Ascending aorta (tissue), 2 donors: ENCODE measurements at places on chromosomes 13 and 19.

GRCh38 chr19:2239771-2240770, 3.4 kb downstream of the SF3A2 start:
- DNase-seq, result no peak

DNA sequence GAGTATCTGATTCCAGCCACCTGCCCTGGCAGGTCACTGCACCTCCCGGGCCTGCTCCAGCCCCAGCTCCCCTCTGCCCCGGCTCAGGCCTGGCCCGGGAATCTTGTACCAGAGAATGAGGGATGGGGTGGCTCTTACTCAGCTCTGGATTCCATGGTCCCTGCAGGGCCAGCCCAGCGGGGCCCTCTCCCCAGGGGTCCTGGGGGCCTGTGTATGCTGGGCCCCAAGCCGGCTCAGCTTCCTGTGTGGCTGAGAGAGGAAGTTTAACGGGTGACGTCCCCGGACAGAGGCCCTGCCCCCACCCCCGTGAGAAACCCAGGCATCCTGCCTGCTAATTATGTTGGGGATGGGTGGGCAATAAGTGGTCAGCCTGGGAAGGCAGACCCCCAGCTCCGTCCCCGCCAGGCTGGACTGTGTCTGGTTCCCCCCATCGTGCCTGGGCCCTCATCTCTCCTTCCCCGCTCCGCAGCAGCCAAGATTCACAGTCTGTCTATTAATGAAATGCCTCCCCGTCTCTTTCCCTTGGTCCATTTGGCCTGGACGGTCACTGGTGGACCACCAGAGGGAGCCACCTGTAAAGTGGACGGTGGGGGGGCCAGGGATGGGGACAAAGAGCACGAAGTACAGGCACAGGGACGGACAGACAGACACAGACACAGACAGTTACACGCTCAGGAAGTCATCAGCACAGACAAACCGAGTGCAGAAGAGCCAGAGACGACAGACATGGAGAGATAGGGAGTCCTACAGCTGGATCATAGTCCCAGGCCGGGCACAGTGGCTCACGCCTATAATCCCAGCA, at the start of gene DENND1C:
TSS of gene DENND1C (minus strand) at position 247 of the 802 bp plus-strand sequence. CDS start at position 155, 92 bp downstream.
- DNase-seq, result no peak

GRCh38 chr13:46334035-46334822, 52.8 kb downstream of the RUBCNL start:
- DNase-seq, result no peak

- DNase-seq, result no peak
Observed at GRCh38 chr13:57932061-57932460, 300.5 kb downstream of the PCDH17 start.

DNA sequence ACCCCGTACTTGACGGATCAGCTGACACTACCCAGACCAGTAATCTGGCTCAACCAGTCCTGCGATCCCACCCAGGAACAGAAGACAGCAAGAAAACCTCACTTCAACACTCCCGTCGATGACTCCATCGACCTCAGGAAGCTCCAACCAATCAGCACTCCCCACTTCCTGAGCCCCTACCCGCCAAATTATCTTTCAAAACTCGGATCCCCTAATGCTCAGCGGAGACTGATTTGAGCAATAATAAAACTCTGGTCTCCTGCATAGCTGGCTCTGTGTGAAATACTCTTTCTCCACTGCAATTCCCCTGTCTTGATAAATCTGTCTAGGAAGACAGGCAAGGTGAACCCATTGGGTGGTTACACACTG, 1.2 kb downstream of the LSM4 start:
- DNase-seq, result no peak

- no peak for DNase-seq
Observed at GRCh38 chr13:79483086-79483706, 2.2 kb downstream of the NDFIP2 start.

DNA sequence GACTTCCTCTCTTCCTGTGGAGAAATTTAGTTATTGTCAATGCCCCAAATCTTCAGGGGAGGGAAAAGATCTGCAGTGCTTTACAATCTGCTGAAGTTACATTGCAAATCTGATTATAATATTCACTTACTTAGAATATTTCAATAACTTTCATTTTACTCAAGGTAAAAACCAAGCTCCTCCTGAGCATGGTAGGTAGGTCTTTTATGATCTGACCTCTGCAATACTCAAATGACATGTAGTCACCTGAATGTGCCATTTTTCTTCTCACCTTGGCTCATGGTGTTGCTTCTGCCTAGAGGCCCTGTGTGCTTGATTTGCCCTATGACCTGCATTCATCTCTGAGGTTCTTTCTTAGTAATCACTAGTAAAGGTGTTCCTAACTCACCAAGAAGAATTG, 331.4 kb downstream of the HS6ST3 start:
- no peak for DNase-seq

- no peak for DNase-seq
Observed at GRCh38 chr19:13699786-13700185, 64.5 kb upstream of the MRI1 start.

DNA sequence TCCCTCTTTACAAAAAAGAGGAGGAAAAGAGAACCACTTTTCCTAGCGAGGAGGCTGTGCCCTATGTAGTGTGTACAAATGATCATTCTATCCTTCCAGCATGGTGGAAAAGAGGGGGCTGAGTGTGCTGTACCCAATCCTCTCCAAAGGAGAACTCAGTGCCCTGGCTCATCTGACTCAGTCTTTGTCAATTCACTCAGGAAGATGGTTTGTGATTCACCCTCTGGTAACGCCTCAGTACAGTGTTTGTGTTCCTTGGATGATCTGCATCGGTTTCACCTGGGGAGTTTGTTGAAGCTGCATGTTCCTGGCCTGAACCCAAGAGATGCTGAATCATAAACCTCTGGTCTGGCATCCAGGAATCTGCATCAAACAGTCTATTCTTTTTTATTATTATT, 18.3 kb upstream of the ENOX1 start:
- no peak for DNase-seq

GRCh38 chr13:79349011-79349410, 57.0 kb downstream of the RBM26 start:
- DNase-seq, result no peak

- DNase-seq, result no peak
Observed at GRCh38 chr13:98938801-98939200, 39.1 kb downstream of the DOCK9 start.

DNA sequence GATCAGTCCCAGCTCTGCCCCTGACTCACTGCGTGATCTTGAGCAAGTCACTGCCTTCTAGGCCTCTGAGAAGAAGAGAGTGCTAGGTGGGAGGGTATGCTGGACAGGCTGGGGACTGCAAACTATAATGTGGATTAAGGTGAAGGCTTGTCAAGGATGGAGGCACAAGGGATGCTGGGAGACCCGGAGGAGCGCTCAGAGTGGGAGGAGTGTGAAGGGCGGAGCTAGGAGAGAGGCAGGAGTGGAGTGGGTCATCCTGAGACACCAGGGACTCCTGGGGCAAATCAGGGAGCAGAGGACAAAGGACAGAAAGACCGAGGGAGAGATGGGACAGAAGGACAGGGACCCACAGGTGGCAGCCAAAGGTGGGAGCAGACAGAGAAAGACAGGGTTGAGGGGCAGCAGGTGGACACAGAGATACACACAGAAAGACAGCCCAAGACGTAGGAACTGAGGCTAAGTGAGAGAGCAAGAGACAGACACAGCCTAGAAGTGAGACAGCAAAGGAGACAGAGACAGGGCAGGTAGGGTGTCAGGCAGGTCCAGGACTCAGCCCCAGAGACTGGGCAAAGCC, 2.6 kb downstream of the GRIK5 start:
- DNase-seq, result no peak

- DNase-seq, result no peak
Observed at GRCh38 chr19:1223018-1223855, 14.6 kb downstream of the CBARP start.

DNA sequence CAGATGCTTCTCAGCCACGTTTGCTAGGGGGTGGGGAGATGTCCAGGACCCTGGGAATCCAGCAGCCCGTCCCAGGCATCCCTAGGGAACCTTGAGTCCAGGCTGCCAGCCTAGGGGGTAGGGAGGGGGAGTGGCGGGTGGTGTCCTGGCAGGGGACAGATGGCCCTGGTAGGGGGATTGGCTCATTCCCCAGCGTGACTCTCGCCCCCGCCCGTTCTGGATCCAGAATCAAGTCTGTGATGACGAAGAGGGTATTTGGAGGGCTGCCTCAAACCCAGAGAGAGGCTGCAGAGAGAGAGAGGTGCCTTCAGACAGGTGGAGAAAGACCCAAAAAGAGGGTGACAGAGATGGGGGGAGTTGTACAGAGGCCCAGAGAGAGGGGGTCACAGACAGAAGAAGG, 4.1 kb downstream of the SLC17A7 start:
- no peak for DNase-seq

DNA sequence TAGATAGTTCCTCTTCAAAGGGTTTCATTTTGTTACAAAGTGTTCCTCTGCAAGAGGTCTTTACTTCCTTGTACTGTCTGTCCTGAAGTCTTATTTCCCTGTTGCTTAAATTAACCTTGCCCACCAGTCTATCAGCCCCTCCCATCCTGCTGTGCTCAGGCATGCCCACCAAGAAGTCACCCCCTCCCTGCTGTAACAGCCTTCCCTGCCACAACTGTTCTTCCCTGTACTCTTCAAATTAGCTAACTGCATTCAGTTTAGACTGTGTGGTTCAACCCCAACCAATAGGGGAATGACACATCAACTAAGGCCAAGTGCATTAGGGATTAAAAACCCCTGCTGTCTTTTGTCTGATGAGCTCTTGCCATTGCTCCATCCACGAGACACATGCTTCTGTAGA, 34.4 kb upstream of the ZNF562 start:
- no peak for DNase-seq

GRCh38 chr19:45027371-45027770, 11.5 kb upstream of the CLASRP start:
- DNase-seq, result no peak

DNA sequence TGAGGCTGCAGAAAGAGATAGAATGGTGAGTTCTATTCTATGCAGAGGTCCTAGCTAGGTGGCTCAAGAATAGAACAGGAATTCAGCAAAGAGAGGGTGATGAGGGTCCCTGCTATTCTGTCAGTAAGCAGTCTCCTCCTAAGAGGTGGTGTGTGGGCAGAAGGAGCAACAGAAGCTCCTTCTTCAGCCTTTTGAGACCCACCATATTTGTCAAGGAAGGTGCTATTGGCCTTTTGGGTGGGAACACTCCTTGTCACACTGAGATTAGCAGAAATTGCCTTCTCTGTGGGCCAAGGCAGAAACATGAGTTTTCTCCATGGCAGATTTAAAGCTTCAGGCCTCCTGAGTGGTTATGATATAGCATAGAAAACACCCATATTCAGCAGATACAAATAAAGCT, 39.4 kb upstream of the RAP2A start:
- no peak for DNase-seq

DNA sequence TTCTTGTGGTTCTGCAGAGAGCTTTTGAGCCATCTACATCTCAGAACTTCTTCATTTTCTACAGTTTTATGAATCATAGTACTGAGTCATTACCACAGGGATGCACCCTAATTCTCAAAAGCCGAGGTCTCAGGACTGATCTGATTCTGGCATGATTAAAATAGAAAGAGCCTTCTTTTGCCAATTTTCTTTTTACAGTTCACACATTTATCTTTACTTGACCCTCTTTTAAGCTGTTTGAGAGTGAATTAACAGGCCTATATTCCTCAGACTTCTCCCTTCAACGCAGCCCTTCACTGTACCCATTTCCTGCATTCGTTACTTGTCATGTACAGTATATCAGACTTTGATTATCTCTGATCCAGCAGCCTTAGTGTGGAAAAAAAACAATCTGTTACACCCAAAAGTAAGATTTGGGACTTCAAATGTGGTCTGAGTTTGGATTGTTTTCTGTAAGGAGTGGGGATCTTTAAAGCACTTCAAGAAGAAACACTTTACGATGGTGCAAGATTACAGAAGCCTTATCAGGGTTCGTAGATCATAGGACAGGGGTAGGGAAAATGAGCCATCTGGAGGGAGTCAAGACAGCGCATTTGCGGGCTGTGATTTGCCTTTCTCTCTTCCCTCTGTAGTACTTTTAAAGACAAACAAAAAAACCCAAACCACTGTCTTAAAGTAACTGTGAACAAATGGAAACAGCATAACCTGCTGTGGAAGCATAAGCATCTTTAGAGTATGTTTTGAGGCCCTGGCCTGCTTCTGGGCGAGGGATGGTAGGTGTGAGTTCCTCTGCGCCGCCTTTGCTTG, 15.3 kb upstream of the GPR183 start:
- DNase-seq, result no peak

DNA sequence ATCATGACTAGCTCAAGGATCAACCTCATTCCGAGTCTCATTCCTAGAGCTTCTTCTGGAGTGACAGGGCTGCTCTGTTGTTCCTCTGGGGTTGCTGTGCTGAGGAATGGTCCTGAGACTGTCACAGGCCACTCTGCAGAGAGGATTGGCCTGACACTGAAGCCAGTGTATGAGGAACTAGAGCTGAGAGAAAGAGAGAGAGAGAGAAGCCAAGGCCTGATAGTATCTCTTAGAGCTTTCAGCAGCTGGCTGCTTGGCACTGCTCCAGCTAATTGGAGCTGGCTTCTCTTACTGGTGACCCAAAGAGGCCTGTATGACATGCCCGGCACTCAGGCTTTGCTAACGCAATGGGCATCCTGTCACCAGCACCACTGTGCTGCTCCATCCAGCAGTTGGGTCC, 73.4 kb upstream of the FLT1 start:
- DNase-seq, result no peak

GRCh38 chr19:48681127-48681470, 8.3 kb upstream of the NTN5 start:
- no peak for DNase-seq

GRCh38 chr13:27933580-27934328, 14.0 kb downstream of the PDX1 start:
- DNase-seq, result no peak

DNA sequence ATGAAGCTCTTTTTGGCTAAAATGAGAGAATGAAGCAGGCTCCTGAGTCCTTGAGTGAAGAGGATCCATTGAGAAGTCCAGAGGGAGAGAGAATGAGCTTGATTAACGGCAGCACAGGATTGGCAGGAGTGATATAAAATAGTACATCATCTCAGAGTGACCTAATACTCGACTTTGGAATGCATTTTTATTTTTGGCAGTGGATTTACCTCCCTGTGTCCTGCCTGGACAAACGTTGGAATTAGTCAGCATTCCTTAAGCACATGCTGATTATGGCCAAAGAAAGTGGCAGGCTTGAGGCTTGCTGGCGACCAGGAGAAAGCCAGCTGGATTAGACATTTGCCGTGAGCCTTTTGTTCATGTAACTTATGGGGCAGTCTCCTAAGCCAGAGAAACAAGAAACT, 22.9 kb downstream of the LRCH1 start:
- DNase-seq, result no peak

DNA sequence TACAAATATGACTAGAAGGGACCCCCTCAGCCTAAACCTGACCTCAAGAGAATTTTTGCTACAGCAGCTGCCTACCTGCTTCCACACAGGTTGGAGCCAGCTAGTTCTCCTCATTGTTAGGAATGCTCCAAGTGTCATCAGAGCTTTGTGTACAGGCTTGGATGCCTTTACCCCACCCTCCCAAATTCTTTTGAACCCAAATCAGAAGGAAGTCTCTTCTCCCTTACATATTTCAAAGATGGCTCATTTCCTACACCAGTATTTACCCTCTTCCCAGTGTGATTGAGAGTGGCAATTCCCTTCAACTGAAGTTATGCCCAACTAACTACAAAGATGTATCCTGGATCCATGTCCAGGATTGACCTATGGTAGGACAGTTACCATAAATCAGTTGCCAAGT, 323.2 kb downstream of the OXGR1 start:
- DNase-seq, result no peak

GRCh38 chr19:50358483-50359327, 6.7 kb downstream of the NAPSA start:
- DNase-seq, result no peak

GRCh38 chr19:17860993-17861360, 1.3 kb downstream of the RPL18A start:
- no peak for DNase-seq

GRCh38 chr19:34244611-34245299, 9.6 kb upstream of the GARRE1 start:
- DNase-seq, result no peak

GRCh38 chr19:54429176-54429495, 13.9 kb downstream of the TTYH1 start:
- DNase-seq, result no peak
